ENCODE measurements at places on chromosomes 11 and 22.
A peak's percentile ranks its signal among the peaks of the same experiment; 100 is the strongest.

- no peak for DNase-seq
Observed at GRCh38 chr11:112481893-112482292, 221.2 kb upstream of the PLET1 start.

GRCh38 chr22:30312053-30312452 lies 14.7 kb downstream of the TBC1D10A start:
- DNase-seq, result peak; percentile 66

DNA sequence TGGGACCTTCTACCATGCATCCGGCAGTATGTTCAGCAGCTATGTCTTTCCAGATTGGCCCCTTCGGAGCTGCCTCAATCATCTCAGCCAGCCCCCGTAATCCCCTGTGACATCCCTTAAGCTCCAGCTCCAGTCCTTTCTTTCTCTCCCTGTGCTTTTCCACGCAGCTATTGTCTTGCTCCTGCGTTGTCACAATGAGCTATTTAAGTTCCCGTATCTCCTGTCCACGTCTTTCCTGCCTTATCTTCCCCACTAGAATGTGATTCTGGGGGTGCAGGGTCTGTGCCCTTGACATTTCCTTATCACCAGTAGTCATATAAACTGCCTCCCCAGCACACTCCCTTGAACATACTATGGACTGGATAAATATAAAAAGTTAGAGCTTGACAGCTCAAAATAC lies 5.1 kb upstream of the ETS1 start:
- no peak for DNase-seq

GRCh38 chr11:2305140-2305778 lies 3.4 kb downstream of the TSPAN32 start:
- DNase-seq, result peak; percentile 36

DNA sequence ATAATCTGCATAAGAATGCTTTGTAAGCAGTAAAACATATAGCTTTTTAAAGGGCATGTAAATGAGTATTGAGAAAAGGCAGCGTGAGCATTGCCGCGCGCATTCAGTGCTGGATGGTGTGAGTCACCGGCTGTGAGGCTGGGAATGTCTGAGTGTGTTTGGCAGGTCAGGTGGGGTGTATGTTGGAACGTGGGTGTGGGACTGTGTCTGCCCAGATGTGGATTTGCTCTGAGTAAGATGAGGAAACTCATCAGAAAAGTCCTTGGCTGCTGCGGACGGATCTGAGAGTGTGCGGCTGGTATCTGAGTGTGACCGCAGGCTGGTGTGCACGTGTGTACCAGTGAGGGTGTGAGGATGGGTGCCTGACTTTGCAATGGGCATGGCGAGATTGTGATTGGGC lies 66.2 kb upstream of the NECTIN1 start:
- peak; percentile 5 for DNase-seq

- no peak for DNase-seq
Observed at GRCh38 chr11:117171404-117172061, 7.0 kb upstream of the SIDT2 start.

DNA sequence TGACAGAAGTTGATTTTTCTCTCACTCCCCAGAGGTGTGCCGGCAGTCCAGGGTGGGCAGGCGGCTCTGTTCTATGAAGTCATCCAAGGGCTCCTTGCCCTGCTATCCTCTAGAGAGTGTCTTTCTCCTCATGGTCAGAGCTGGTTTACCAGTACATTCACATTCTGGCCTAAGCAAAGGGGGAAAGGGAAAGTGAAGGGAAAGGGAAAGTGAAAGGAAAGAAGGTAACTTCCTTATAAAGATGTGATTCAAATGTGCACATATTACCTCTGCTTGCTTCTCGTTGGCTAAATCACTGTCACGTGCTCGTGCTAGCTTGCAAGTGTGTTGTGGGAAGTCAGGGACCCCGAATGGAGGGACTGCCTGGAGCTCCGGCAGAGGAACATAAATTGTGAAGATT lies 2.9 kb upstream of the HTATIP2 start:
- DNase-seq, result no peak

DNA sequence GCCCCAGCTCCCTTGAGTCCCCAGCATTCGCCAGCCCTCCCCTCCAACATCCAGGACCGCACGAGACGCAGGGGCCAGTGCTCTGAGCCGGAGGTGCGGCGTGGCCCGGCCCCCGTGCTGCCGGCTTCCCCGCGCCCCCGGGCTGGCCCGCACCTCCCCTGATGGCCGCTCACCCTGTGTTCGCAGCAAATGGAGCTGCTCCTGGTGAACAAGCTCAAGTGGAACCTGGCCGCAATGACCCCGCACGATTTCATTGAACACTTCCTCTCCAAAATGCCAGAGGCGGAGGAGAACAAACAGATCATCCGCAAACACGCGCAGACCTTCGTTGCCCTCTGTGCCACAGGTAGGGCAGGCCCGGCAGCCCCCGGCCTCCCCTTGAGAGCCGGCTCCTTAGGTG lies 2.7 kb downstream of the CCND1 start:
- DNase-seq, result no peak

- no peak for DNase-seq
Observed at GRCh38 chr11:21641869-21642268, 551.0 kb upstream of the ANO5 start.

DNA sequence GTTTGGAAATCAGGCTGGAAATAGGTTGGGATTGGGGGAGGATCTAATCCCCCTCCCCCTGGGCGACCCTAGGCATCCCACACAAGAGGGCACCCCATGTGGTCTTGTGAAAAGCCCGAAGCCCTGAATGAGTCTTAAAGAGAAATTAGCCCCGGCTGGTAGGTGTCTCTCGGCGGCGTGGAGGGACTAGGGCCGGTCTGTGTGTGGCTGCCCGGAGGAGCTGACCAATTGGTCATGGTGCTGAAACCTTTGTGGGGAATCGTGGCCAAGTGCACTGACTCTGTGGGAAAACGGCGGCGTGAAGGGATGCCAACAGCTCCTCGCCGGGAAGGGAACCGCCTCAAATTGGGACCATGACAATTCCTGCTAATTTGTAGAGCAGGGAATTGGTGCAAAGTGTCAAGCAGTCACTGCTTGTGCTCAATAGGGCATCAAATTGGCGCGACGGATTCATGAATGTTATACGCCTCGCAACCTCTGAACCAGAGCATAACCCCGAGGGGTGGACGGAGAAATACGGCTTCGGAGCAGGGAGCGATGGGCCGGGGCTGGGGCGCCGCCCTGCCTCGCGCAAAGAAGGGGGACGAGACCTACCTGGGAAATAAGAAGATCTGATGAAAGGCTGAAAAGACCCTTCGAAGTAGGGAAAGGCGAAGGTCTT lies 1.5 kb downstream of the DBX1 start:
- DNase-seq, result no peak

DNA sequence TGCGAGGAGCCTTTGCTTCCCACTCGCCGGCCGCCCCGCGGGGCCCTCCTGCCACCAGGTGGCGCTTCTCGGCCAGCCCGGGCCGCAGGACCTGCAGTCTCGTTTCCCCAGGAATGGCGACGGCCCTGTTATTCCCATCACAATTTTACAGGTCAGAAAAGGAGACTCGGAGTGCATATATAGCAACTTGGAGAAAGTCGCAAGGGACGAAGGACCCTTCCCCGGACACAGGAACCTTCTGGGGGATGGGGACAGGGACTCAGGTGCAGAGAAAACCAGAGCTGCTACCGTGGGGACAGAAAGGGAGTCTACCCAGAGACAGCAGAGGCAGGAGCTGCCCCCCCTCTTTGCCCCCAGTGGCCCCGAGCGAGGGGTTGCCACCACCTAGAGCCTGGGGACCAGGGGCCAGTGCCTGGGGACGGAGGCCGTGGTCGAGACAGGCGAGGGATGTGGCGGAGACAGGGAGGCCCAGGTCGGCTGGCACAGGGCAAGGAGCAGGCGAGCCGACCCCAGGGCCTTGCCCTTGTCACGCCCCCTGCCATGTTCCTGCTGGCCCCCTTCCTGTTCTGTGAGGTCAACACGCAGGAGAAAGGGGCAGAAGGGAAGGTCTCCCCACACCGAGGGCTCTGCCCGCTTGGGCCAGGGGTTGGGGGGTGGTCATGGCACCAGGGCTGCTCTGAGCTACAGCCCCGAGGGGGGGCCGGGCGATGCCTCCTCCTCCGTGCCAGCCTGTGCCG lies 3.5 kb upstream of the KRTAP5-6 start:
- DNase-seq, result peak; percentile 15

DNA sequence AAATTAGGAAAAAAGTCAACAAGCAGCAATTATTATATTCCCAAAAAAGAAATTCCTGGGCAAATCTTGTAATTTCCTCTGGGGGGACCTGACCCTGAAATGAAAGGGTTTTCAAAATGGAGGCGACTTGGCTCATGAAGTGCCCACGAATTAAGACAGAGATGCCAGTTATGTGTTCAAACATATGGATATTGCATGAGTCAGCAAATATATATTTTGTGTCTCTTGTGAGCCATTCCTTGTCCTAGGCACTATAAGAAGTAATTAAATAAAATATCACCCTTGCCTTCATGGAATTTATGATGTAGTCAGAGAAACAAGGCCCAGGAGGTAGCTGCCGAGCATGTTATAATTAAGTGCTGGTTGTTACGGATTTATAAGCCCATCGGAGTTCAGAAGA lies 68.6 kb downstream of the BARX2 start:
- DNase-seq, result no peak

DNA sequence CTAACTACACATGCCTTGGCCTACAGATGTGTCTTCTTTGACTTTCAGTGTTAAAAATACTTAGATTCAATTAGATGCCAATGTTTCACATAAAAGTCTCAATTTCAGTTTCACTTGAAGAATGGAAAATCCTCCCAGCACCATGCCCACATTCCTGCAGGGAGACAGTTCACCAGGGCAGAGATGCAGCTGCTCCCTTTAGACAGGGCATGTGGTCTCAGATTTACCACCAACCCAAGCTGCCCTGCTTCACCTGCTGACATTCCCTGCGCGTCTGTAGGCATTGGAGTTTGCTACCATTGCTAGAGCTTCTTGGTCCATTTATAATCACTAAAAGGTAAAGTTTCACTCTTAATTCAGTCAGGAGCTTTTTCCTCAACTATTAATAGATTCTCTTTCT lies 113.9 kb downstream of the ARFGAP2 start:
- no peak for DNase-seq

GRCh38 chr11:10400856-10401255 lies 54.2 kb upstream of the AMPD3 start:
- DNase-seq, result no peak

Measured in AG09319 (cell line).